Activated CD4-positive, alpha-beta T cell treated with anti-CD3 and anti-CD28 coated beads for 4 hours (primary cell): ENCODE measurements at places on chromosomes 5 and 9.

GRCh38 chr5:138000102-138000723 lies 32.7 kb downstream of the FAM13B start:
- no peak for DNase-seq

GRCh38 chr5:95925939-95926338 lies 35.7 kb downstream of the ELL2 start:
- DNase-seq = no peak

DNA sequence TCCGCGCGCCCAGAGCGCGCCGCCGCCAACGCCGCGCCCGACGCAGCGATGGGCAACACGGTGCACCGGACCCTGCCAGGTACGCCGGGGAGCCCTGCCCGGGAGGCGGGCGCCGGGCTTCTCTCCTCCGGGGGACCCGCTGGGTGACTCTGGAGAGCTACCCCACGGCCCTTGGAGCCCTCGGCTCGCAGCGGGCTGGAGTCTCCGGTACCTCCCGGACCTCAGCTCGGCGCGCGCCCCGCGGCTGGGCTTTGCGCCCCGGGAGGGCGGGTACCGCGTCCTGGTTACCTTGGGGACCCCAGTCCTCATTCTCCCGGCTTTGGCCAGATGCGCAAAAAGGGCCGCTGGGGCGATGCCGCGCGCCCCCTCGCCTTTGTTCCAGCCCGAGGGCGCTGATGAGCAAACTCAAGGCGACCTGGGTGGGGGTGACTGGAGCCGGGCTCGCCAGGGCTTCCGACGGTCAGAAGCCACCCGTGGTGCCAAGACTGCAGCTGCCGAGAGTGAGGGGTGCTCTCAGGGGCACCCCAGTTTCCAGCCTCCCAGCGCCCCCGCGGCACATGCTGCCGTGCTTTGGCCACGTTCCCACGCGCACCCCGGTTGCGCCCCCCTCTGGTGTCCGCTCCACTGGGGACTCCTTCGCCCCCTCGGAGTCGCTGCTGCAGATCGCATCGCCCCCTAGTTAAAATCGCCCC lies 442 bp downstream of the NEURL1B start:
- DNase-seq = no peak

- DNase-seq = no peak
Observed at GRCh38 chr9:33065157-33066076, 11.1 kb downstream of the SMU1 start.

DNA sequence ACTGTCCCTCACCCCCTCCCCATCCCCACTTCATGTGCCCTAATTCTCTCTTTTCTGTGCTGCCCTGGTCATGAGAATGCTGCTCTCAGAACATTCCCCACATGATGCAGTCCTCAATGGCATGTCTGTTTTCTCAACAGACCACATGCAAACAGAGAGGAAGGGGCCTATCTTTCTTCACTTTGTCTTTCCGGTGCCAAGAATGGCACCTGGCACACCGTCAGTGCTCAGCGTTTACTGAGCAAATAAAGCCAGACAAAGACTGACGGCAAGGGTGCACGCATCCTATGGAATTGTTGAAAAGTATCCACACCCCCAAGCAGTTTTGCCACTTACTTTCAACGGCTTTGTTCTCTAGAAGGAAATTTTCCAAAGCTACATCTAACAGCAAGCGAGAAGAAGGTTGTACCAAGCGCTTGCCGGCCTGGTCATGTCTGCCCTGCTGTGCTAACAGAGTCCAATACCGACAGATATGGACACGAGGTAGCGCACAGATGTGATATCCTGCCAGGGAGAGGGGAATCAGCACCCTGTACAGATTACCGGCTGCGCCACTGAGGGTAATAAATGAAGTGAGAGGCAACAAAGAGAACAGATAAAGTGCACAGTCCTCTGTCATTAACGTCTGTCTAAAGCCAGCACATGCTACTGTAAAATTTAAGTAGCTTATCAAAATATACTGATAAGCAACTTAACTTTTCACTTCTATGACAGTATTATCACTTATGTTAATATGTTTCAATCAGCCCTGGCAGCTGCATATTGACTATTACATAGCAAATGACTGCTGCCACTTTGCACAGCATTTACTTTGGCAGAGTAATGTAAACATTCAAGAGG lies 251.7 kb downstream of the DENND1A start:
- no peak for DNase-seq

- DNase-seq = no peak
Observed at GRCh38 chr5:103391659-103392058, 133.1 kb downstream of the MACIR start.

GRCh38 chr9:87799503-87799902 lies 73.6 kb downstream of the CTSL start:
- DNase-seq = no peak

DNA sequence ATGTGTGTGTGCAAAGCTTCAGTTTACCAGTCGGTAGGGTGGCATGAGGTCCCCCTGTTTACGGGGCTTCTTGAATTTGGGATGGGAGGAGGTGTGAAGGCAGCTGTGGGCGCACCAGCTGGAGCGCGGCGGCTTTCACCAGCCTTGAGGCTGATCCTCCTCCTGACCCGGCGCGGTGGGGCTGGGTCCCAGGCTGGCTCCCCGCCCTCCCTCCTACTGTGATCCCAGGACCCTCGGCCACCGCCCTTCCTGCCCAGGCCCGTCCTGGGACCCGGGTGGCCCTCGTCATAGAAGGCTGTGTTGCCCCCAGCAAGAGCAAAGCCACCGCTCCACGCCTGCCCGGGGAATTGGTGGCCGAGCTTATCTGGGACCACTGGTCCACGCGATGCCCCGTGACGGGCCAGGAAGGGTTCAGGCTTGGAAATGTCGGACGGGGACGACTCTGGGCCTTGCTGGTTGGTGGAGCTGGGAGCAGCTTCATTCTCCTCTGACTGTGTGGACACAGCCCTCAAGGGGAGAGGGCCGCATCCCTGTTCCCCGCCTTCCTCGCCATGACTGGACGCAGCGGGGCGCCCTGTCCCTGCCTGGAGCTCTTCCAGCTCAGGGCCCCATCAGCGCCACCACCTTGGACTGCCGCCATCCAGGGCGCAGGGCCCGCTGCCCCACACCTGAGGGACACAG lies 271.1 kb upstream of the IRX1 start:
- DNase-seq = no peak

DNA sequence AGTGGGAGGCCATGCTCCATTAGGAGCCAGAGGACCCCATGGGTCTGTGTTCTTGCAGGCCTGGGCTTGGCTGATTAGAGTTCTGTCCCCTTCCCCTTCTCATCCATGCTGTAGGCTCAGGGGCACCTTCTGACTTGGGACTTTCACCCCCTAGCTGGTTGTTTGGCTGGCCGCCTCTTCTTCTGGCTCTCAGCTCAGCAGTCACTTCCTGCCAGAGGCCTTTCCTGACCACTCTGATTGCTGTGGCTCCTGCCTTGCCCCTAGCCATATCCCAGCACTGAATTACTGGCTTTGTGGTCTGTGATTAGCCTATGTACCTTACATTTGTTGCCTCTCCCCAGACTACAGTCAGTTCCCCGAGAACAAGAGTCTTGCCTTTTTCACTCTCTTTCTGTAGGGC lies 14.6 kb downstream of the ENTREP1 start:
- DNase-seq = no peak

DNA sequence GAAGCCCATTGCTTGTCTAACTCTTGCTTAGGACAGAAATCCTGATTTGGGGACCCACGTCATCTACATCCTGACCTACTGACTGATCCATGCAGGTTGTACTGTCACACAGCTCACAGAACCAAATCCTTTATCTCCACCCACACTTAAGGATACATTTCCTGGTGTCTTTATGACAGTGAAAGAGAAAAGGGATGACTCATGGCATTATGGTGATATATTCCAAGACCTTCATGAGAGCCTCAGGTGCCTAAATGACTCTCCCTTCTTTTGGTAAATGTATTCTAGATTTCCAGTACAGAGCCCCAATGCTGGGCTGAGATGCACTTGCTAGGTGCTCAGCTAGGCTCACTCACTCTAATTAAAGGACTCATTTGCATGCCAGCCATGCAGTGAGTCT lies 26.0 kb upstream of the DMRT2 start:
- DNase-seq = no peak

DNA sequence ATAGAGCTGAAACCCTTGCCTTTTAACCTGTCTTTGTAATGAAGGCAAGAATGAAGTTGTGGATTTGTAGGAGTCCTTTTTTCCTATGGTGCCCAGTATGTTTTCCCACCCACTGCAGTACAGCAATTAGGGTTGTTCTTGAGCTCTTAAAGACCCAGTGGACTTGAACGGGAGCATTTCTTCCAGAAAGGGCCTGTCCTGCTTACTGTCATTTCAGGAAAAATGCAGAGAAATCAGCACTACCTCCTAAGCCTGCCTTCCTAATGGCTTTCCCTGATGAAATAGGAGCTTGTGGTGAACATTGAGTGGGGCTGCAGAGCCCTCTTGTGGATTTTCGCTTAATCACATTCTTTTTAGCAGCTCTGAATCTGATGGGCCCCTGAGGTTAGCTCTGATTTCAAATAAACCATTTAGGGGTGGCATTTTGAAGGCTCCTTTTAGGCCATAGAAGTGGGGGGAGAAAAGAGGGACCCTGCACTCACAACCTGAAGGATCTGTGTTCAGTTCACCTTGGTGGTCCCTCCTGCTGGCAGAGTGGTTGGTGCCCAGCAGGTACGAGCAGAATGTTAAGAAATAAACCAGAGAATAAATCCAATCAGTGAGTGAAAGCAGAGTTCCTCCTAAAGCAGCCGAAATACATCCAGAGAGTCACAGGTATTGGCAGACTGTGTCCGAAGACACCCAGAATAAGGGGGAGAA lies 188.0 kb upstream of the KLF9 start:
- DNase-seq = peak; percentile 49

- DNase-seq = no peak
Observed at GRCh38 chr5:135249658-135250057, 149.4 kb downstream of the MACROH2A1 start.

DNA sequence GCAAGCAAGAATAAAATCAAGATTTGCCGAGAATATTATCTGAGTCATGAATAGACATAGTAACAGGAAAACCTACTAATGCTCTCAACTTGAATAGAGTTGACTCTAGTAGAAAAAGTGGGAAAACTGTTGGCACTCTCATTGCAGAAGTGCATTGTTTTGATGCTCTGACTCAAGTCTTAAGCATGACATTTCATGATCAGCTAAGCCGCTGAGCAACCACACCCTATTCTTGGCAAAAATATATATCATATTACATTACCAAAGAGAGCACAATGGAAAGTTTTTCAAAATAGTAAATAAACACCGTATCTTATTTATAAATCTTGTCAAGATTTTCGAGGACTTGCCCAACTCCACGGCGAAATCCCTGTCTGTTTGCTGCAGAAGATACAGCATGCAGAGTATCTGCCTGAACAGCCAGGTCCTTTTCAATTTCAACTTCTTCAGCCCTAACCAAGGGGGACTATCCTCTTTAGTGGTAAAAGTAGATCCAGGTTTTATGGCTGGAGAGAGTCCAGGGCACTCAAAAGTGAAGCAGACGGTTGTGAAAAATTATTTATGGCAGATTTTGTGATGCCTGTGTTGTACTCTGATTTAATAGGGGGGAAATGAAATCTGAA lies 13.9 kb upstream of the ADAMTSL1 start:
- DNase-seq = no peak

- no peak for DNase-seq
Observed at GRCh38 chr5:78050888-78051287, 243.6 kb downstream of the AP3B1 start.

DNA sequence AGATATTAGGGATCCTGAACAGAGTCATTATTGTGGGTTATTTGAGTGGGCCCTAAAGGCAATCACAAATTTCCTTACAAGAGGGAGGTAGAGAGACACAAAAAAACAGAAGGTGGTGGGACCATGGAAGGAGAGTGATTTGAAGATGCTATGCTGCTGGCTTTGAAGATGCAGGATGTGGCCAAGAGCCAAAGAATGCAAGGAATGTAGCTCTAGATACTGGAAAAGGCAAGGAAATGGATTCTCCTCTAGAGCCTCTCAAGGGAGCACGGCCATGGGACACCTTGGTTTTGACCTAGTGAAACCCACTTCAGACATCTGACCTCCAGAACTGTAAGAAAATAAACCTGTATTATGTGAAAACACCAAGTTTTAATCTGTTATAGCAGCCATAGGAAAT lies 53.8 kb downstream of the TTC39B start:
- no peak for DNase-seq

- DNase-seq = no peak
Observed at GRCh38 chr5:106408570-106408969, 1262.2 kb downstream of the EFNA5 start.

- no peak for DNase-seq
Observed at GRCh38 chr5:132876020-132876759, 2.7 kb downstream of the LEAP2 start.

DNA sequence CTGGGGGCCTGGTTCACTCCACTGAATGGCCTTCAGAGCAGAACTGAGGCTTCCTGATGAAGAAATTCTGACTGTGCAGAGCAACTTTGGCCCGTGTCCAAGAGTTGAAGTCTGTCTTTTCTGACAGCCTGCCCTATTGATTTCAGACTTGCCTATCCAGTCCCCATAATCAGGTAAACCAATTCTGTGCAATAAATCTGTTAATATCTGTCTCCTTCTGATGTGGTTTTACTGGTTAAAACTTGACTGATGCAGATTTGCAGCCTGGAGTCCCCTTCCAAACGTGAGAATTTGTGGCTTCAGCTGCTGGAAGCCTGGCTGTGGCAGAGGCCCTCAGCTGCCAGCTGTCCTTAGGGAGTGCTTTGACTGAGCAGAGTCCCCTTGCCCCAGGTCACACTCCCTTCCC lies 283.9 kb upstream of the ANKRD55 start:
- no peak for DNase-seq

DNA sequence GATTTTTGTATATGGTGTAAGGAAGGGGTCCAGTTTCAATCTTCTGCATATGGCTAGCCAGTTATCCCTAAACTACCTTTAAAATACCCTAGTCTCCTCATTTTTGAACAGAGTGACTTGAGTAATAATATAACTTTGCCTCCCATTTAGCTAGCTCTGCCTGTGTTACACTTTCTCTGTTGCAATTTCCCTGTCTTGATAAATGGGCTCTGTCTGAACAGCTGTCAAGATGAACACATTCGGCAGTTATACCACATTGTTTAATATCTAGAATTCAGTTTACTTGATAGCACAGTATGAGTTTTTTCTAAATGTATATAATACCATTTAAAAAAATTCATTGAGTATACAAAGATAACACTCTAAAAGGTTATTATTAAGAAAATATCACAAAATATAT lies 562.9 kb upstream of the FTMT start:
- DNase-seq = no peak

DNA sequence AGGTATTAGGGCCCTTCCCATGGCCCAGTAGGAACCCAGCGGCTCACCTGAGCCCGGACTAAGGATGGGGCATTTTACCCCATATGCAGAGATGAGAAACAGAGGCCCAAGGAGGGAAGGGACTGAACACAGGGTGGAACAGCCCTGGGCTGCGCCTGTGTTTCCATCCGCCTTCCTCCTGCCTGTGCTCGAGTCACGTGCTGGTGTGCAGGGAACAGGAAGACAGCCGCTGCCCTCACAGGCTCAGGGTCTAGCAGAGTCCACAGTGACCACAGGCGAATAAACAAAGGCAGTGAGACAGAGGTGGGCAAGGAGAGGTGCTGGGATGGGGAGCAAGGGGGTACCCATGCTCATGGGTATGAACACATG lies 129.4 kb downstream of the C9orf50 start:
- DNase-seq = no peak

- DNase-seq = no peak
Observed at GRCh38 chr5:135225856-135226560, 173.0 kb downstream of the MACROH2A1 start.

- DNase-seq = no peak
Observed at GRCh38 chr5:1412163-1412562, 33.1 kb downstream of the SLC6A3 start.
